Activated naive CD8-positive, alpha-beta T cell treated with anti-CD3 and anti-CD28 coated beads, Interleukin-2, amount 10 ng/mL, durations not matched to agents 7 days and 5 days (primary cell): ENCODE measurements at places on chromosomes 2 and 18.

DNA sequence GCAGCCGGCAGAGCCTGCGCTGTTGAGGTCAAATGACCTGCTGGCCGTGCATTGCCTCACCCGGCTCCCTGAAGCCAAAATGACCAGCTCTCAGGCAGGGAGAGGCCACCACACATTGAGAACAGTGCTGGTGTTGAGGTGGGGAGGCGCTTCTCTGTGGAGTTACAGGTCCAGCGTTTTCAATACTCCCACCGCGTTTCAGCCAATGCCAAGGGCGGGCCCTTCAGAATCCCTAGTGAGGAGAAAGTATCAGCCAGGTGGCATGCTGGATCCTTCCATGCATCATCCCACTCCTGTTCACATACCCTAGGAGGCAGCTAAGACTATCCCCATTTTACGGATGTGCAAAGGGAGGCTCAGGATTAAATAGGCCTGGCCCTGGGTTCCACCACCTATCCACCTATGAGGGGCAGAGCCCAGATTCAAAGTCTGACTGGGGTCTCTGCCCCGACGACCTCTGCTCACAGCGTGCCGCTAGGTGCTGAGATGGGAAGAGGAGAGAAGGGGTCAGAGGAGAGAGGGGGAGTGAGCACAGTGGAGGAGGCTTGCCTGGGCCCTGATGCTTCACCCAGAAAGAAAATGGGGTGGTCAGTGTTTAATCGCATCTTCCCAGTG, 137.6 kb upstream of the ID2 start:
- DNase-seq: no peak

- DNase-seq: no peak
Measured at GRCh38 chr2:67625690-67626475, 228.8 kb downstream of the ETAA1 start.

DNA sequence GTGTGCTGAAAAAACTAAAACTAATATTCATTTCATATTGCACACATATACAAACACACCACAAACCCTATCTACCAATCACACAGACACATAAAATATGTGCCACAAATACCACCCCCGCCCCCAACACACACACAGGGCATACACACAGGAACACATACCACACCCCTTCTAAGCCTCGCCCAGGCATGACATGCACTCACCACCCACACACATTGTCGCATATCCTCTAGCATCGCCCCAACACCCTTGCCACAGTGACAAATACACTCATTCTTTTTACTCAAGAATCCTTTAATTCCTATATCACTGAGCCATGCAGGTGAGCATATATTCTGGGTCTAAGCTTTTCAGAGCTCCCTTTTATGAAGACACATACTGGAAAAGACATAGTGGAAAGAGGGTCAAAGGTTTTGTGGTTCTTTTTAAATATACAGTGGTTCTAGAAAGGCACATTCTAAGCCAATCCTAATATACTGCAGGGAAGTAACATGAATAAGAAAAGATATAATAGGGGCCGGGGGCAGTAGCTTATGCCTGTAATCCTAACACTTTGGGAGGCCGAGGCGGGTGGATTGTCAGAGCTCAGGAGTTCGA, 24.5 kb upstream of the LCLAT1 start:
- DNase-seq: peak; percentile 52

DNA sequence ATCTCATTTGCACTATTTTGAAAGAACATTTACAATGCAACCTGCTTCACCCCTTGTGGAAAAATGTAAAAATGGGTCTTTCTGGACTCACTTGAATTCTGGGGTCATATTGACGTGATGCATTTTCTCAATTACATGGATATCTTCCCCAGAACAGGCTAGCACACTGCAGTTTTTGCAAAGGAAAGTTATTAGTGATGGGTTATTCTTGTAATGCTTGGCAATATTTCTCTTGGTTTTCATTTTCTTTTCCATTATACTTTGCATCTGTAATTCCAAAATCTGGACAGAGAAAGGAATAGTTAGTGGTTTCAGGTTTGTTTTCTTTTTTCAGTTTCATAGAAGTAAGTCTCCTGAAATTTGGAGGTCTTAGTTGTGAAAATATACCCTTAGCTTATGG, 24.8 kb upstream of the FAP start:
- no peak for DNase-seq

- no peak for DNase-seq
Measured at GRCh38 chr18:22974707-22975106, 41.6 kb downstream of the RBBP8 start.

GRCh38 chr18:57547260-57547659, 39.2 kb downstream of the FECH start:
- DNase-seq: no peak
